ENCODE measurements at places on chromosomes 4 and X.

DNA sequence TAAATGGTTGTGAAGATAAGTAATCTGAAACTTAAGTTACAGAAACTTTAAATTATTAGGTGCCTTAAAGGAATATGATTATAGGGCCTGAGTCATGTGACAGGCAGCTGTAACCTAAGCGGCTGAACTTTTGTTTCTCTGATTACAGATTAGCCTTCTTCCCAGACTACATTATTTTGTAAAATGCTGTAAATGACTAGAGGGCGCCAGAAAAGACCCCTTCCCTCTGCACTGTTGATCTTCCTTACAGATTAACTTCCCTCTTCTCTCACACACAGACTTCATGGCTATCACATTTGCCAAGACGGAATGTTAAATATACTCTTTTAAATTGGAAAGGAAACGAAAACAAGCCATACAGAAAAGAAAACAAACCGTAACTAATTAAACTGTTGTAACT, 96.6 kb downstream of the EVC2 start:
- peak; percentile 2 for DNase-seq

GRCh38 chrX:16671005-16671404, 21.0 kb downstream of the S100G start:
- DNase-seq, result peak; percentile 46

DNA sequence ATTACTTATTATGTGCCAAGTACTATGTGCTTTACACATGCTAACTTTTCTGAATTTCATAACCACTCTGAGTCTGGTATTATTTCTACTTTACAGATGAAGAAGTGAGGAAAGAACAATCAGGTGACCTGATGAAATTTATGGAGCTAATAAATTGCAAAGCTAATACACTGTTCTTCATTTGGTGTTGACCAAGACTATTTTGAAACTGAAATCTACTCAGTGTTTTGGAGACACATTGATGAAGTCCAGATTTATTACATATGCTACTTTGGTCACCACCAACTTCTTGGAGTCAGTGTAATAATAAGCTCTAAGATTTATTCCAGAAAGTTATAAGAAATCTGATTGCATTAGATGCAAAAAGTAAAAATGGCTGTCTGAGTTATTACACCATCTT, 637.9 kb downstream of the FAT4 start:
- DNase-seq, result no peak

GRCh38 chr4:94152466-94152865, 55.2 kb upstream of the SMARCAD1 start:
- no peak for DNase-seq

DNA sequence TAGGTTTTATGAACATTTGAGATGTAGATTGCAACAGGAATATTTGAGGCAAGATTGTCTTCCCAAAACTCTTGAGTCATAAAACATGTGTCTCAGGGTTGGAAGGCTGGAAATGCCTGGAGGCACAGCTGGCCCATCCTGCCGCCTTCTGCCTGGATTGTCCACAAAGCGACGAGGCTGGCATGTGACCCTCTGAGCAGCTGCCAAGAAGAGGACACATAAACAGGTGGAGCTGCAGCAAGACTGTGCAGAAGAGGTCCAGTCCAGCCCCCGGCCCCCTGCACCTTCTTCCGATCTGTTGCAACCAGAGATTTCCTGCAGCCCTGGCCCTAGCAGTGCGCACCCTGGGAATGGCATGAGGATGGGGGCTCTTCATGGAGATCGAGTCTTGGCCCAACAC, 101.9 kb upstream of the BCOR start:
- DNase-seq, result no peak

GRCh38 chr4:24892278-24892677, 20.6 kb downstream of the CCDC149 start:
- DNase-seq, result no peak

Measured in NAMALWA (cell line).